ENCODE measurements at places on chromosomes 4 and X.

- DNase-seq = no peak
Observed at GRCh38 chr4:106019771-106020170, 124.5 kb downstream of the NPNT start.

DNA sequence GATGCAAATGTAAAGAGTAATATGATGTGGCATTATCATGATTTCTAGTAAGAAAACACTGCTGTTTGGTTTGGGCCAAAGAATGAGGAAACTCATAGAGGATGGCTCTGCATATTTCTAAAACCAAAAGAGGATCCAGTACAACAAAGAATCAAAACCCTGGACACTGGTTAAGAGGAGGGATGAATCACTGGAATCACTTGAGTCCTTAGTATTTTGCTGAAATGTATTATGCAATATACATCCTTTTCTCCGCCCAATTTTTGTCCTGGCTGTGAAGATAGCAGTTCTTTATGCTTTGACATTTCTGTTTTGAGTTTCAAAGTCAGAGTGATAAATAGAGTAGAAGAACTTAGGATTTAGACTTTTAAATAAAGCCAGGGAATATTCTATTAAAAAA lies 345.9 kb downstream of the PACRGL start:
- DNase-seq = no peak

DNA sequence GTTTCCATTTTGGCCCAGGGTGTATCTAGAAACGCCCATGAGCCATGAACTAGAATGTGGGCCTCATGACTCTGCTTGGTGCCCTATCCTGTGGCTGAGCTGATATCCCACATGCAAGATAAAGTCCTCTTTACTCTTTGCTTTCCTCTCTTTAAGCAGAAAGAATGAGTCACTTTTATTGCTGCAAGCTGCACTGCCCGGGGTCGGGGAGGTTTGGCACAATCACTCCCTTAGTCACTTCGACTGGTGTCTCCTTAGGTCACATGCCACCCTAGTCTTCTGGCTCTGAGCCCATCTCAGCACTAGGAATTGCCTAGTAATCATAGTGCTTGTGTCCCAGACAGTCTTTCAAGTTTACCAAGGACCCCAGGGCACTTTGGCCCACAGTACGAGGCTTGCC lies 75.1 kb upstream of the CXorf66 start:
- no peak for DNase-seq

GRCh38 chr4:163857903-163858302 lies 363.4 kb downstream of the TMA16 start:
- no peak for DNase-seq

DNA sequence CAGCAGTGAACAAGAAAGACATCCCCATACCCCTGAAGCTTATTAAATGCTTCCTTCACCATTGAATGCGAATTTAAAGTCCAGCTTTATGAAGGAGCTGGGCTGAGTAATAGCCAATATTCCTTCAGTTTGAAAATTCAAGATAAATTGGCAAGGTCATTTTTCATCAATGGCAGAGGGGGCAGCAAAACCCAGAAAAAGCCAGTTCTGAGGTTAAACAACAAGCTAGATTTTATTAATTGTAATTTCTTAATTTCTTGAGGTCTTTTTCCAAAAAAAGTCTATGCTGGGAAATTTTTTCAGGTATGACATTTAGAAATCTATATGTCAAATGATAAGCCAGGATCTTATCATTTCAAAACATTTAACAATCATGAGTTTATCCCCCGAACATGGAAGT lies 808.9 kb downstream of the RPA4 start:
- no peak for DNase-seq

- no peak for DNase-seq
Observed at GRCh38 chr4:22427675-22428074, 88.2 kb downstream of the ADGRA3 start.

- DNase-seq = no peak
Observed at GRCh38 chr4:159446266-159446976, 343.5 kb downstream of the RAPGEF2 start.
